Erythroblast (primary cell): ENCODE measurements at places on chromosomes 6 and 20.

- peak; percentile 50 for DNase-seq
These were observed 14.1 kb upstream of the TCFL5 start for GRCh38 chr20:62875419-62876361.

DNA sequence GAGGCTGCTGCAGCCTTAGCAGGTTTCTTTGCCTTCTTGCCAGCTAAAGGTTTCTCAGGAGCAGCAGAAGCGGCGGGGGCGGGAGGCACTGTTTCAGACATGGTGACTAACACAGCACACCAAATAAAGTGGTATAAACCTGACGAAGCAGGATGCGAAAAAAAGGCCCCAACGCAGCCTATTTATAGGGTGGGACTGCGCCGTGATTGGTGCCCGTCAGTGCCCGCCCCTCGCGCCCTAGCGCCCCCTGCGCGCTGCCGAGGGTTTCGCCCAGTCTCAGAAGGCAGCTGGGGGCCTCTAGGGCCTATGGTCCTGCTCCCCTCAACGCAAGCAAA is 55.0 kb downstream of the TRIM38 start:
- DNase-seq, result peak; percentile 82

GRCh38 chr6:53192682-53193188 is 44.1 kb upstream of the GCM1 start:
- DNase-seq, result peak; percentile 13

GRCh38 chr6:63787021-63787420 is 151.4 kb downstream of the PHF3 start:
- DNase-seq, result no peak

GRCh38 chr20:53171065-53171464 is 198.9 kb downstream of the TSHZ2 start:
- no peak for DNase-seq

- peak; percentile 11 for DNase-seq
These were observed 49.5 kb downstream of the CD164 start for GRCh38 chr6:109332748-109333147.

DNA sequence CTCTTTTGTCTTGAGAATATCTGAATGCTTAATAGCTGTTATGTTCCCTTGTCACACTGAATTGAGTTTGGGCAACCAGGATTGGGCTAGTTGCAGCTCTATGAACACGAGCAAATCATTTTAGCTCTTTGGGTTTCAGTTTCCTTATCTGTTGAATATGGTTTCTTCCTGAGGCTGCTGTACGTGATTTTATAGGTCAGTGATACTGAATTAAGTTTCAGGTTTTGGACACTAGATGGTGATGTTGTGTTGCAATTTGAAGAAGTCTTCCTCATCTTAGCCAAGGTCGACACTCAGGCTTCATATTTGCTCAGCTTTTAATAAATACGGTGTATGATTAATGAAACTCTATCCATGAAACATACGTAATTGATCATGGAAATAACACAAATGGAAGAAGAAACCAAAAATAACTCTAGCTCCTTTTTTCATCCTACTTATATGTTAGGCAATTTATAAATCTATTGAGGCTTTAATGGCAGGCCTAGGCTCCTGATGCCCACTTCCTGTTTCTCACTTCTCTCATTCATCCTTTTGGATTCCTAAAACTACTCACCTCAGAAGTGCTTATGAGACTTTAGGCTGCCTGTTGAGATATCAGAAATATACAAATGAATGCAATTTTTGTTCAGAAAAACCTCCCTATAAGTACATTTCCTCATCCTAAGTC is 354.1 kb upstream of the MAP3K7 start:
- peak; percentile 65 for DNase-seq

- DNase-seq, result no peak
These were observed 128.0 kb upstream of the MCHR2 start for GRCh38 chr6:100121854-100122609.
